ENCODE measurements at places on chromosomes 12 and 14. TPM values are rescaled to one million over a fixed set of nuclear protein-coding genes. Genes with fewer than 3 reads are reported as not detected.

GRCh38 chr12:11758087-11758486, 108.6 kb downstream of the ETV6 start:
- no peak for DNase-seq

DNA sequence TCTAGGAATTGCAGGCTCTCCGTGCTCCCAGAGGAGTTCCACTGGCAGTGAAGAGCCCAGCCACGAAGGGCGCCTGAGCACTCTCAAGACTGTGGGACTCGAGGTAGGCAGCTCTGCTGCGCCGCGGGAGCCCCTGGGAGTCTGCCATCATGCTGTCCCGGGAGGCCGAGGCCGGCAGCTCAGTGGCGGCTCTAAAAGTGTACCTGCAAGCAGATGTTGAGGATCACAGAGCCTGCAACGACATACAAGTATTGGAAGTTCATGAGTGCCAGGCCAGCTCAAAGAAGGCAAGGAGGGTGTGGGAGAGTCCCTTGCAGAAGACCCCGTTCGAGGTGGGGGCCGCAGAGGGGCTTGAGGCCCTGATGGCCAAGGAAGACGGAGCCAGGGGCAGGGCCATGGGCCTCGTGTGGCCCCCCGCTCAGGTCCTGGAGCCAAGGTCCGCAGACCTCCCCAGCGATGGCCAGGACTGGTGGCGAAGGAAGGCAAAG, 62.7 kb downstream of the MUCL1 start:
- peak; percentile 6 for DNase-seq

The HOXC6 gene
- 5.6 TPM for total RNA-seq

The PLEKHH1 gene
- total RNA-seq = 1.1 TPM

Data from osteoblast (primary cell).